ENCODE measurements at places on chromosomes 3 and 15. TPM values are rescaled to one million over a fixed set of nuclear protein-coding genes. Genes with fewer than 3 reads are reported as not detected.

GRCh38 chr15:40330368-40330836, 6.9 kb downstream of the INAFM2 start:
- no peak for DNase-seq

DNA sequence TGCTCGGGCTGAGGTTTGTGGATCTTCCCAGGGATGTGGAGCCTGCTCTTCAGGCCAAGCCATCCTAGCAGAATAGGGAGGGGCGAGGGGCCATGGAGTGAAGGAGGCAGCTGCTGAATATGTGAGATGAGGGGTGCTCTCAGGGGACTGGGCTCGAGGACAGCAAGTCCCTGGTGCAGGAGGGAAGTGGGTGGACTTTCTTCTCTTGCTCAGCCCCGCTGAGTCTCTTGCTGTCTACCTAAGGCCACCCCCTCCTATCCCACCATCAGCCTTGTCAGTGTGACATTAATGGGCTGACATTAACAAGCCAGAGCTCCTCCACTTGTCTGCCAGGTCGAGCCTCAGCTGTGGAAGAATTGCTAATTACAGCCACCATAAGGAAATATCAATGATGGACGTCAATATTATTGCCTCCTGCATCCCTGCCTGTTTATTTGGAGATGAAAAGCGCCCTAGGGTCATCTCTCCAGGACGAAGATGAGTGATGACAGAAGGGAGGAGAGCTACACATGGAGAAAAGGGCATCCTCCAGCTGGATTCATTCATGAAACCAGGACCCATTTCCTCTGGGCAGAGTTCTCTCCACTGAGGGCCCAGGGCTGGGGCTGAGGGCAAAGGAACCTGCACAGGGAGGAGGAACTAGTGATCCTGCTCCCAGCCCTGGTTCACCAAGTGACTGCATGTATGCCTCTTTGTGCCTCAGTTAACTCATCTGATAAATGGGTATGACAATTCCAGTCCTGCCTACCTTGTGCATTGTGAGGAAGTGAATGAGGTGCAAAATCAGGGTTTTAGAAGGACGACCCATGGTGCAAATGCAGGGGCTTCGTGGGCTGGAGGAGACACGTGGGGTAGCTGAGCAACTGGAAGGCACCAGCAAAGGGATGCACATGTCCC, 34.9 kb upstream of the LINGO1 start:
- DNase-seq: no peak

- no peak for DNase-seq
Observed at GRCh38 chr15:77162872-77163633, 92.1 kb upstream of the TSPAN3 start.

DNA sequence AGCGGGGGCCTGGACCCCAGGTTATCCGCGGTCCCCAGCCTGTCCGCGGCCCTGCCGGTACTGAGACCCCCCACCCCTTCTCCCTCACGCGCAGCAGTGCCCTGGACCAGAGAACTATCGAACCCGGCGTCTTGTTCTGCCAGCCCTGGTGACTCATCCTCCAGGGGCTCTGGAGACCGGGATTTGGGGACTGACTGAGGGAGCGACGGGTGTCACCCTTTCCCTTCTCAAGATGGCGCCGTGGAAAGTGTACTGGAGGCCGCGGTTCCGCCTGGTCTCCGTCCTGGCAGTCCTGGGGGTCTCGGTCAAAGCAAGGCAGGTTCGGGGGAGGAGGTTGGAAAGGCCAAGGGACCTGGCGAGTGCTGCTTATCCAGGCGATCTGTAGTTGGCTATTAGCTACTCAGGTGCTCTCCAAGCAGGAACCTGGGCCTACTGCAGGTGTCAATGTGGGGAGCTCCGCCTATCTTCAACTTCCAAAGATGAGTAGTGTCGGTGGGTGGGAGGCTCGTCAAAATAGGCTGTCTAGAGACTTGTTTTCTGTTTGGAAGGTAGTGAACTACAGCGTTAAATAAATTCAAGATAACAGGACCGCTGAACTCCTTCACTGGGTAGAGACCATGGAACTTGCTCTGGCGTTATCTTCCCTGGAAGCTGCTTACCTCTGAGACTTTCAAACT, 790 bp downstream of the RAB5A start:
- DNase-seq: no peak

DNA sequence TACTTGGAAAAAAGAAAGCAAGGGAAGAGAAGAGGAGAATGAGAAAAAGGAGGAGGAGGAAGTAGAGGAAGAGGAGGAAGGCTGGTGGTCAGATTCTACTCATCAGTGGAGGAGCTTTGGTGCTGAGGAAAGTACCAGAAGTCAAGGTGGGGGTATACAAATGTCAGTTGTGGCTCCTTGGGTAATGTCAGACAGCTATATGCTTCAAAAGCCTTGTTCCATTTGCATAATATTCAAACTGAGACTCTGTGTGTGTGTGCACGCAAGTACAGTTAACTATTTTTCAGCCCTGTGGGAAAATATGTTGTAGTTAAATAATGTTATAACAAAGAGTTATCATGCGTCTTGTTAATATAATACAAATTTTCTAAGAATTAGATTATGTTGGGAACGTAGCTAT, 609.7 kb downstream of the PDCD6IP start:
- DNase-seq: no peak

Gene CALML4
- total RNA-seq: 1.7 TPM

Gene CFAP100
- total RNA-seq: not detected
